ENCODE measurements at places on chromosomes 3 and 15.
A peak's percentile ranks its signal among the peaks of the same experiment; 100 is the strongest.

DNA sequence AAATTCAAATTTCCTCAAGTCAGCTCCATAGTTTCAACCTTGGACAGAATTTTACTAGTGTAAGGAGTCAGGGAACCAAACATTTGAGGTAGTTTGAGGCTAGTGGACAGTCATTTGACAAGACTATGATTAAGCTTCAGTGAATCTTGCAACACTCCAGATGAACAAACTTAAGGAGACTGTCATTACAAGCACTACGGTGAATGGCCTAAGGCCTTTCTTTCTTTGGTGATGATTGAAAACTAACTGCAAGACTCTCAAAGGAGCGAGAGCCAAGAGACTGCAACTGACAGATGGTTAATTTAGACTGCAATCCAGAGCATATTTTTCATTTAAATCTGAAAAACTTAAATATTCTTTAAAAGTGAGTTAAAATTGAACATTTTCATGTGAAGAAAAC is 272.3 kb upstream of the NECTIN3 start:
- DNase-seq, result no peak

GRCh38 chr3:97230486-97230885 is 416.1 kb downstream of the EPHA6 start:
- no peak for DNase-seq

- DNase-seq, result no peak
Observed at GRCh38 chr3:24196526-24196925, 251.4 kb downstream of the NR1D2 start.

DNA sequence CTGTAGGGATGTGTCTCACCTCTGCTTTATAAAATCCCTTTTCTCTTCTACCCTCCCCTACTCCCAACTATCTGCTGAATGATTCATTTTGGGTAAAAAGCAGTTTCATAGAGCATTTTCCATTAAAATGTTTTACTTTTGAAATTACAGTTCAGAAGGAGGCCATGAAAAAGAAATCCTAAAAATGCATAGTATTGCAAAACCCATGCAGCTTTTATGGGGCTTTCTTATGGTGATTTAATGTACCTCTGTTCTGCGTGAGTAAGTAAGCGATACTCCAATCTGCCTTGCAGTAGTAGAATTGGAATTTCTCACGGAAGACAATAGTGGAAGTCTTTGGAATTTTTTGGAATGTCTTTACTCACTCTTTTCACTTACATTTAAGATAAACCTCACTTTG is 111.9 kb downstream of the ARPP21 start:
- DNase-seq, result no peak

DNA sequence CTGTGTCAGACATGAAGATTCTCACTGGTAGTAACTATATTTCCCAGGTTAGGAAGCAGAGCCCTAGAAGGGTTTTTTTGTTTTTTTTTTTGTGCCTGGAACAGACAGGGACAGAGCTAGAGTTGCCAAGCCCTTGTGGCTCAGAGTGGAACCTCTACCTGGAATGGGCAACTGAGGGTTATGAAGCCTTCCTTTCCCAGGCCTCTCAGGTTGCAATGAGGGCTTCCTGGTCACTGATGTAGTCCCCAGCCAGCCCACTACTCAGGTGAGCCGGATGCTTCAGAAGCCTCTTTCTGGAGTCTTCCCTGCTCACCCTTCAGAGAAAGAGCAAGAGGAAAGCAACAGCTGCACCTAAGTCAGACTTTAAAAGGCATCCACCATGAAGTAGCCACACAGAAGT is 48.8 kb upstream of the MANF start:
- DNase-seq, result no peak

- no peak for DNase-seq
Observed at GRCh38 chr15:42141795-42142667, 14.4 kb downstream of the PLA2G4F start.

- no peak for DNase-seq
Observed at GRCh38 chr3:37544869-37545352, 316.8 kb upstream of the CTDSPL start.

DNA sequence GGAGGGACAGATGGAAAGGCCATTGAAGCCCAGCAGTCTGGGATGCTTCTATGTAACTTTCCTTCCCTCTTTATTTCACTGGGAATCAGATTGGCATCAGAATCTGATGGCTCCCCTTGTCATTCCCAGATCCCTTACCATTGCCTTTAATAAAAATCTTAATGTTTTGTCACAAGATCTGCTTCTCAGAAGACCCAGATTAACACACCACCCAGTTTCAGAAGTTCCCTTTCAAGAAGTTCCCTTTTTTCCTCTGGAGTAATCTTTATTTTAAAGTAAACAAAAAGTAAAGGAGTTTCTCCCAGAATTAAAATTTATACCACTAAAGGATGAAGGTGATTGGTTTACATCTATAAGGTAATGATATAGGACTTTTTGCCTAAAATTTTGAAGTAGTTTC is 76.4 kb downstream of the UBR1 start:
- DNase-seq, result no peak

GRCh38 chr3:86410587-86410986 is 580.4 kb downstream of the VGLL3 start:
- DNase-seq, result no peak

GRCh38 chr3:12489832-12490231 is 5.6 kb downstream of the TSEN2 start:
- DNase-seq, result no peak

DNA sequence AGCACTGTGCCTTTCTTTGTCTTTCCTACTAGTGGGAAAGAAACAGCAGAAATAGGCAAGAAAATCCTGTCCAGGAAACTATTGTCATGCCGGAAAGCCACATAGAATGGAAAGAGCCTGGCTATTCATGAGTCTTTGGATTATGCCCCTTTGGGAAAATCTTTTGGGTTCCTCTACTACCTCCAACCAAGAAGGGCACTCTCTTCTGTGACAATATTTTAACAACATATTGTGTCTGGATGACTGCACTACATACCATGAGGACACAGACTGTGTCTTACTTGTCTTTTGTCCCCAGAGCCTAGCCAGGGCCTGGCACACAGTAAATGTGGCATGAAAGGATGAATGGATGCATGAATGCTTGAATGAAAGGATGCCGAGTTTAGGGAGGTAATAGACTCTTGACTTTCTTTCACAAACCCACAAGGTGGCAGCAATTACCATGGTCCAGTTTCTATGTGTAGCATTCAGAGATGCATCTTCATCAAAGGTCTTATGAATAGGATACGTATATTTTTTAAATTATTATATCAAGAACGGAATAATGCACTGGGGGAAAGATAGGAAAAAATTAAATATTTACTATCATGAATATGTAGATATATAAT is 30.3 kb downstream of the ARL14 start:
- peak; percentile 26 for DNase-seq

DNA sequence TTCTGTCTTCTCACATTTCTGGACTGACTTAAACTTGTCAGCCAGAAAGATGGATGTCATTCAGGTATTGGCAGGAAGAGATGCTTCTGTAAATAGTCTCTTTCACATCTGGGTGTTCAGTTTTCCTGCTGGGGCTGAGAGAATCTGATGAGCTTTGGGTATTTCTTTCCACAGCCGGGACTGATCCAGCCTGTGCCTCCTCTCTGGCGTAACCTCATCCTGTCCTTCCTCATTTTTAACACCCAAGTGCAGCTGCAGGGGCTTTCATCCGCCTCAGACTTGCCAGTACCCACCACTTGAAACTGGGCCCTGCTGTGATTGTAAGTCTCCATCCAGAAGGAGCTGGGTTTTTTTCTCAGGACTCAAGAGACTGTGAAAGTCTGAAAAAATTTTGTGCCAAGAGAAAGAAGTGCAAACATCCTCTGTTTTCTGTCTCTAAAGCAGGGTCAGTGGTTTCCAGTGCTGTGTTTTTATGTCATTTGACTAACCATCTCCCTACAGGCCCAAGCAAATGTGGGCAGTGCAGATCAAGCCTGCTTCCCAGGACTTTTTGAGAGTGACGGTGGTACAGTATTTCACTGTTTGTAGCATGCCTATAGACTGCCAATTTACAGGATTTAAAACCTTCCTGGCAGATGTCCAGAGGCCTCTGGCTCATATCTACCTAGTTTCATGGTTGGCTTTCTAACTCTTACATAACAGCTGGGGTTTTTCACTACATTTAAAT is 342.7 kb downstream of the PTPRG start:
- DNase-seq, result no peak

GRCh38 chr3:46984591-46985459 is 5.4 kb downstream of the NBEAL2 start:
- no peak for DNase-seq

DNA sequence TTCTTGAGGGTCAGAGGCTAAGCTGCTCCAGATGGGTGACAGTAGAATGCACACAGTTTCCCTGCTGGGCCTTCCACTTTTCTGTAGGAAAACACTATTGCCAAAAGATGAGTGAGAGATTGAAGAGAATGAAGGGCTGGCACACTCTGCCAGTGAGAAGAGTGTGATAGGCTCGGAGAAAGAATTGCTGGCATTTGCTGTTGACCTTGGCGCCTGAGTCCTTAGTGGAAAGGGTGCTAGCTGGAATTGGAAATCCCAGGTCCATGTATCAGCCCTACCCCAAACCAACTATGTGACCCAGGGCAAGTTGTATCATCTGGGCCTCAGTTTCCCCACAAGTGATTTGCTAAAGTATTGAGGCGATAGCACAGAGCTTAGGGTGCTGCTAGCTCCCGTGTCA is 60.1 kb upstream of the DCLK3 start:
- no peak for DNase-seq

DNA sequence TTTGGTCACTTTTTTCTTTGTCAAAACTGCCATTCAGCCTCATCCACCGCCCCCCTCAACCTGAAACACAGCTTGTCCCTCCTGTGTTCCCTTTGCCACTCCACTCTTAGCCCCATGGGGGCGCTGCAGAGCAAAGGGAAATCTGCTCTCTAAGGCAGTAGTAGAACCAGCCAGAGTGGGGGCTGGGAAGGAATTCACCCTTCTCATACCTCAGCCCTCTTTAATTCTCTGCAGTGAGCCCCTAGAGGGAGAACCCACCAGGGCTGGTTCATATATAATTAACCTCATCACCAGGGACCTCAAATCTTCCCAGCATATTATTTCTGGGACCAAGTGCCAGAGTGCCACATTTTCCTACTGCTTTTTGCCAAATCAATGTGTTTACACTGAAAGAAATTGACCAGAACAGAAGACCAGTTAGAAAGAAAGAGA is 2.8 kb upstream of the BCL6 start:
- peak; percentile 78 for DNase-seq

DNA sequence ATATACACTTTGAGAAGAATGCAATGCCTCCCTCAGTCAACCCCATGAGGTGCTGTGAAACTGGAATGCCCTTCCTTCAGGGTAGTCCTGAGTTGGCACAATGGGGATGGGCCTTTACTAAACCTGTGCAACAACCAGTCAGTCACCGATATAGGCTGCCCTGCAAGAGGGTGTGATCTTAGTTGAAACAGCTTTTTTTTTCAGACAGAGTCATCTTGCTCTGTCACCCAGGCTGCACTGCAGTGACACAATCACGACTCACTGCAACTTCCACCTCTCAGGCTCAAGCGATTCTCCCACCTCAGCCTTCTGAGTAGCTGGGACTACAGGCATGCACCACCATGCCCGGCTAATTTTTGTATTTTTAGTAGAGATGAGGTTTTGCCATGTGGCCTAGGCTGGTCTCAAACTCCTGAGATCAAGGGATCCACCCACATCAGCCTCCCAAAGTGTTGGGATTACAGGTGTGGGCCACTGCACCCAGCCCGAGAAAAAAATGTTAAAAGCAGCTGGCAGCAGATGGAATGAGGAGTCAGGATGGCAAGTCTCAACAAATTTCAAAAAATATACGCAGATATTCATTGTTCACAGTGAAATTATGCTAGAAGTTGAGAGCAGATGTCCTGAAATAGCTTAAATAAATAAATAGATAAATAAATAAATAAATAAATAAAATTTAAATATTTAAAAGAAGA is 31.8 kb downstream of the MYO5A start:
- DNase-seq, result no peak

DNA sequence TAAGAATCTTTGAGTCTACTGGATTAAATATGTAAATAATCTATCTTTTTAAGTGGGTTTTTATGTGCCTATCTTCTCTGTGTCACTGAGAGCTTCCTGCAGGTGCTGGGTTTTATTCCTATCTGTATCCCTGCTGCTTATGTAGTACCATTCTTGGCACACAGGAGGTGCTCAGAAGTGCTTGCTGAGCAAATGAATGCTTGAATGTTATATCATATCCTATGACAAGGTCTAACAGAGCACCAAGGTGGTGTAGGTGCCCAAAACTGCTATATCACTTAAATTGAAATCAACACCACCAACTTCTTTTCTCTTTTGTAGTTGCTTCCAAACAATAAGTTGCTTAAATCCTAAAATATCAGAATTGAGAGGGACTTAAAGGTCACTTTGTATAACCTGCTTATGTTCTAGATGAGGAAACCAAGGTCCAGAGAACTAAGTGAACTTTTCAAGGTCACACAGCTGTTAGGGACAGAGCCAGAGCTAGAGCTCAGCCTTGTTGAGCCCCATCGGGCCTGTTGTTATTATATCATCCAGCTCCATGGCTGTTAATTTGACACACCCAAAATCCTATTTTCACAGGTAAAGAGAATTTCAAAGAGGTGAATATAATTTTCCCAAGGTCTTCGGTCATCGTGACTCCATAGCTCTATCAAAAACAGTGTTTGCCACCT is 46.0 kb downstream of the CCNL1 start:
- DNase-seq, result no peak

DNA sequence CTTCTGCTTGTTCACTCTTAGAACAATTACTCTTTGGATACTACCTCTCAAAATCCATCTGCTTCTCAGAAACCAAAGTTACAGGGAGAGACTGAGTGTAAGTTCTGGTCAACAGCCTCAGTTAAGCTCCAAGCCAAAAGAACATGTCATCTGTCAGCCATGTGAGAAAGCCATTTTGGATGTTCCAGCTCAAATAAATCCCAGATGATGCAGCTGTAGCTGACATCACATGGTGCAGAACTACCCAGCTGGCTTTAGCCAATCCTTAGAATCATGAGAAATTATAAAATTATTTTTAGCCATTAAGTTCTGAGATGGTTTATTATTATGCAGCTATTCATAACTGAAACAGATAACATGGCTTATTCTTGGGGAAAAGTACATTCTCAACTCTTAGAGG is 696.0 kb downstream of the ZNF385D start:
- DNase-seq, result no peak

- DNase-seq, result peak; percentile 67
Observed at GRCh38 chr3:105367406-105368213, 901 bp downstream of the ALCAM start.

DNA sequence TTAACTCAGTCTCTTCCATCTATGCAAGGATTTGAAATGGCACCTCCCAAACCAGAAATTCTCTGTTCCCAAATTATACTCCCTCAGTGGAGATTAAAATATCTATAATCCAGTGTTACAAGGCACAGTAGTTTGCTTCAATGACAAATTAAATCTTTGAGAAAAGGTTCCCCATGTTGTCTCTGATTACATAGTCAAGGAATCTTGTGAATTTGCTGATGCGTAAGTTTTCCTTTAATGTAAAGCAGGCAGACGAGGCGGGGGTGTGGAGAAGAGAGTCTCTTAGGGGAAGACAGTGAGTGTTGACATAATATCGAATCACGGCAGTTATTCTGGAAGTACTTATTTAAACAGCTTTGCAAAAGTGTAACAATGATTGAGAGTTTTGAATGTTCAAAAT is 236.4 kb upstream of the RARB start:
- DNase-seq, result no peak

GRCh38 chr15:66276546-66276945 is 16.8 kb upstream of the DIS3L start:
- DNase-seq, result no peak

- no peak for DNase-seq
Observed at GRCh38 chr15:79529157-79529785, 97.1 kb downstream of the MINAR1 start.

Data from hippocampal formation (tissue), 2 donors.